CD8-positive, alpha-beta memory T cell (primary cell): ENCODE measurements at places on chromosomes 5 and 9.

GRCh38 chr5:158456756-158457155 is 597.8 kb upstream of the CLINT1 start:
- DNase-seq = no peak

GRCh38 chr5:64666078-64666477 is 24.2 kb upstream of the SHISAL2B start:
- no peak for DNase-seq

GRCh38 chr5:172642486-172642885 is 1.4 kb downstream of the NEURL1B start:
- DNase-seq = no peak

- DNase-seq = no peak
Measured at GRCh38 chr5:132663771-132664695, 6.1 kb downstream of the IL13 start.
